ENCODE measurements at places on chromosomes 4 and X. TPM values are rescaled to one million over a fixed set of nuclear protein-coding genes. Genes with fewer than 3 reads are reported as not detected.

The NIPAL1 gene
- polyA plus RNA-seq: 0.76 TPM

The RNF128 gene
- polyA plus RNA-seq: 0.16 TPM

The NOX1 gene
- 0.16 TPM for polyA plus RNA-seq

The DCLK2 gene
- polyA plus RNA-seq: 0.74 TPM

The TMEM192 gene
- polyA plus RNA-seq: 7.8 TPM

The UBA1 gene
- polyA plus RNA-seq: 141 TPM

The BMPR1B gene
- 0.48 TPM for polyA plus RNA-seq

The RTL3 gene
- 0.18 TPM for polyA plus RNA-seq

The MTTP gene
- polyA plus RNA-seq: not detected

The TECRL gene
- 0.08 TPM for polyA plus RNA-seq

The USP26 gene
- not detected for polyA plus RNA-seq

The MSL3 gene
- 26.8 TPM for polyA plus RNA-seq

The FABP2 gene
- polyA plus RNA-seq: not detected

The FAM199X gene
- polyA plus RNA-seq: 9.7 TPM

The TLR2 gene
- not detected for polyA plus RNA-seq

The AMOT gene
- polyA plus RNA-seq: 3.0 TPM

The TMPRSS11F gene
- not detected for polyA plus RNA-seq

The SPRY1 gene
- 3.9 TPM for polyA plus RNA-seq

The NXF2B gene
- polyA plus RNA-seq: not detected

The RASL11B gene
- 0.46 TPM for polyA plus RNA-seq

The GAGE12H gene
- polyA plus RNA-seq: not detected

The TCP11X2 gene
- not detected for polyA plus RNA-seq

The DGAT2L6 gene
- not detected for polyA plus RNA-seq

The SPATA18 gene
- polyA plus RNA-seq: 13.7 TPM

The PPP4R3C gene
- polyA plus RNA-seq: not detected

The CEP135 gene
- 5.7 TPM for polyA plus RNA-seq

The PAGE4 gene
- polyA plus RNA-seq: not detected

The AGTR2 gene
- not detected for polyA plus RNA-seq

The CSAG2 gene
- not detected for polyA plus RNA-seq

The KLHL4 gene
- polyA plus RNA-seq: not detected

The ARMCX5 gene
- polyA plus RNA-seq: 6.4 TPM

The CCKAR gene
- polyA plus RNA-seq: not detected

The NLGN4X gene
- not detected for polyA plus RNA-seq

The EGF gene
- not detected for polyA plus RNA-seq

The HMX1 gene
- polyA plus RNA-seq: not detected
